Substantia nigra (tissue), 51 donors: ENCODE measurements at places on chromosomes 2 and 18.

DNA sequence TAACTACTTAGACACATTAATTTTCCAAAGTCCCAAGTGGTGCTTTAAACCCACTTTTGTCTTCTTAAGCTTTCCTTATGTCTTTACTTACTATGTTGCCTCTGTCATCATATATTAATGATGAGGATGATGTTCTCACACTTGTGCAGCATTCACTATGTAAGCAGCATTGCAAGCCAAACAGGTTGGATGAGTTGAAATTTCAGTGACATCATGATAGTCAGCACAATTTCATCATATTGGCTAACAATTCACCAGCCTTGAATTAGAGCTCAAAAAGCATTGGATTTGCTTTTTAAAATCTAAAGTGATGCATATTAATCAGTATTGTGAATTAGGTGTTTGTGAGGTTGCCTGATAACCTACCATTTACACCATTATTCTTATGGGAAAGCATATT is 7.7 kb downstream of the APLF start:
- no peak for DNase-seq

- no peak for DNase-seq
Measured at GRCh38 chr2:205361970-205362369, 320.3 kb upstream of the NRP2 start.

- DNase-seq: no peak
Measured at GRCh38 chr2:205403244-205403825, 279.0 kb upstream of the NRP2 start.

DNA sequence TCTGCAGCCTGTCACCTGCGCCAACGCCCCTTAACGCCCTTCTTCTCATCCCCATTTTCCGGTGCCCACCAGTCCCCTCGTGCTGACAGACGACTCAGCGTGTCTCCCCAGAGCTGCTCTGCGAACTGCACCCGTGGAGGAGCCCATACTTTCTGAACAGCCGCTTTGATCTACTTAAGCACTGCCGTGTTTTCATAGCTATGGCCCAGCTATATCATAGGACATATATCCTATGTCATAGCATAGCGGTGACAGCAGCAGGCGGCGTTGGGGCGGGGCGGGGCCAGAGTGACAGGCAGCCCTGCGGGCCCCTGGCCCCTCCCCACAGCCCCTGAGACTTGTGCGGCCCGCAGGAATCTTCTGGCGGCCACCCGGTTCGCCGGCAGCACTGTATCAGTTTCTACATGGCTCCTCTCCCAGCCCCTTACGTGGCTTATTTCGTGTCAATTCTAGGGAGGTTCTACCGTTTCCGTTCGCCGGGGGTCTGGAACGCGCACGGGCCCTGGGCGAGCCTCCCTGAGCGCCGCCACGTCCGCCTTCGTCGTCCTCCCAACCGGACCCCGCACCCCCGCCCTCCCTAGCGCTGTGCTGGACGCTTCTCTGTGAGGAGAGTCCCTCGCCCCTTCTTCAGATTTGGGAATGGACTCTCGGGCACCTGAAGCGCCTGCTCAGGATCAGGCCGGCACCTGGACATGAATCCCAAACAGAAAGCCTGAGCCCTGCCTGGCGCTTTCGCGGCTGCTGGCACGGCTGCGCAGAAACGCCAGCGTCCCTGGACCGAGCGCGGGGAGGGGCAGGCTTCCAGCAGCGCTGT is 35.4 kb downstream of the PTPN18 start:
- peak; percentile 64 for DNase-seq

GRCh38 chr2:188975497-188976102 is 1.4 kb downstream of the COL3A1 start:
- no peak for DNase-seq

- no peak for DNase-seq
Measured at GRCh38 chr2:146764301-146764700, 1080.5 kb upstream of the ACVR2A start.

DNA sequence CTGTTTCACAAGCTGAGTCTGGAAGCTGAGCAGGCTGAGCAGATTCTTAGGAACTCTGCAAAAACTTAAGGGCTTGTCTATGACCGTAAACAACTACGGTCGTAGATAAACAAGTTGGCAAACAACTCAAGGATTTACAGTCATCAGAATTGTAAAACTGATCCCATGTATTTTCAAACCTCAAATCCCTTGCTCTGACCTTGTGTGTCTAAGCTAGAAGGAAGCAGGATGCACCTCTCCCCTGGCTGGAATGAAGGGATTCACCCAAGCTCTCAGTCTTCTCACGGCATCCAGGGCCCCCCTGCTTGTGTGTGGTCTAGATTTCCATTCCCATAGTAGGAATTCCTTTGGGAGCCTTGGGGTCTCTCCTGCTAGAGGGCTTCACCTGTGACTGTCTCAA is 12.4 kb upstream of the IL1RN start:
- no peak for DNase-seq

DNA sequence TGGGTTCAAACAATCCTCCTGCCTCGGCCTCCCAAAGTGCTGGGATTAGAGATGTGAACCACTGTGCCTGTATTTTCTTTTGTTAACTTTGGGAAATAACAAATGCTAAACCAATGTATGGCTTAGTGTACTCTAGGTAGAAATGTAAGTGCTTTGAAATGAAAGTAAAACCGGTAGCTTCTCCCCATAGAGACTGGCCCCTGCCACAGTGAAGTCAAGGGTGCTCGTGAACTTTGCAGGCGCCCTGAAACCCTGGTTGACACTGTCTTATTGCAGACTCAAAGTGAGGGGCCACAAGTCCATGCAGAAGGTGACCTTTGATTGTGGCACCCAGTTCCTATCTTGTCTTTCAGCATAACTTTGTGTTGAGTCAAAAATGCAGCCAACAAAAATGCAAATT is 24.2 kb upstream of the MTCL1 start:
- no peak for DNase-seq

GRCh38 chr2:120389036-120389391 is 43.1 kb downstream of the INHBB start:
- no peak for DNase-seq

DNA sequence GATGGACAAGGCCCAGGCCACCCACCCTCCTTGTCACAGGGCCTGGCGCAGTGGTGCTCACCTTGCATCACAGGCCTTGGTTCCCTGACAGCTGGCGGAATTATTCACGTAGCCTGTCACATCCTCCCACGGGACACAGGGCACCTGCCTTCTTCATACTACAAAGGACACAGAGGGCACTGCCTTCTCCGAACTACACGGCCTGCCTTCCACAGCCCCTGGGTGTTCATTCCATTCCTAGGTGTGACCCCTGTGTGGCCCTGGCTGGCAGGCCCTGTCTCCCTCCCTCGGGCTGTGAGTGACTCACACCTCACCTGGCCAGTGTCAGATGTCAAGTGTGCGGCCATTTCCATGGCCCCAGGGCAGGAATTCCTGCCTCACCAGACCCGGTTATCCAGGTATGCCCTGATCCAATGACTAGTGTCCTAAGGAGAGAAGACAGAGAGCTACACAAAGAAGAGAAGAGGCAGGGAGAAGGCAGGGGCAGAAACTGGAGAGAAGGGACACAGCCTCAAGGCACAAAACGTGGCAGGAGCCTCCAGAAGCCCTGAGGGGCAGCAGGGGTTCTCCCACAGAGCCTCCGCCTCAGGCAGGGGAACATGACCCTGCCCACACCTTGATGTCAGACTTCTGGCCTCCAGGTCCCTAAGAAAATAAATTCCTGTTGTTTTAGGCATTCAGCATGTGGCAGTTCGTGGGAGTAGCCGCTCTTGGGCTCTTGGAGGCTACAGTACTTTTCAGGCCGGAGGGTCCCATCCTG is 43.4 kb downstream of the MBP start:
- DNase-seq: no peak

DNA sequence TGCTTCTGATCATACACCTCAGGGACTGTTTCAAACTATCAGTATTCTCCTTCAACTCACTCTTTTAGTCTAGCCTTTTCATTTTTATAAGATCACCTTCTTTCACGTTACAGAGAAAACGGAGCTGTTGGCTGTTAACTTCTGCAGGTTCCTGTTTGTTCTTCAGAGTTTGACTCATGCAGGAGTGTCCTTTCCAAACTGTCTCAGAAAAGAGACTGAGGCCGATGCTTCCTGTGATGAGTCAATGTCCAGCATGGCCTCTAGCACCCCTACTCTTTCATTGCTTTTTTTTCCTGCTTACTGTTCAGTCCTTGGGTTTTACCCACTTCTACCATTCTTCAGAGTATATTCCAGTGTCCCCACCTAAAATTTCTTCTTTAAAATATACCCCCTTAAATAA is 240.8 kb upstream of the RGPD4 start:
- no peak for DNase-seq

DNA sequence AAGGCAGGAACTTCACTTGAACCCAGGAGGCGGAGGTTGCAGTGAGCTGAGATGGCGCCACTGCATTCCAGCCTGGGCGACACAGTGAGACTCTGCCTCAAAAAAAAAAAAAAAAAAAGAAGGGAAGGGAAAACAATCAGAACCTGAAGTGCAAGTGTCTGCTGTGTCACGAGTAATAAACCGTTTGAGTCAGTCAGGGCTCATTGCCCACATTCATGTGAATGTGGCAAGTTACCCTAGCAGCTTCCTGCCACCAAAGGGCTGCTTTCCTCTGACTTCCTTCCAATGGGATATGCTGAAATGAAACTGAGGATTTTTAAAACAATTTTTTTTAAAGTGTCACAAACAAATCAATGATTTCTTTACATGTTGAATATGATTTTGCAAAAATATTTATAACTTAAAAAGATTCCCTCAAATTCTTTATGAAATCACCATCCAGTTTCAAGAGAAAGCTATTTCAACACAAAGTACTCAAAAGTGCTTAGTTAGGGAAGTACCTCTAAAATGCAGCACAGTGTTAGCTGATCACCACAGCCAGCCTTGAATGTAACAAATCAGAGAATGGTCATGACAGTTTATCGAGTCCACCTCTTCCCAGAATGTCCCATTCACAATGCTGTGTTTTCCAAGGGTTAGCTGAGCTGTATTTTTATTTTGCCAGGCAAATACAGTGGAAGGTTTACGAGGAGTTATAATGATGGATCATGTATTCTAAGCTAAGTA is 36.4 kb downstream of the WDSUB1 start:
- DNase-seq: peak; percentile 10

DNA sequence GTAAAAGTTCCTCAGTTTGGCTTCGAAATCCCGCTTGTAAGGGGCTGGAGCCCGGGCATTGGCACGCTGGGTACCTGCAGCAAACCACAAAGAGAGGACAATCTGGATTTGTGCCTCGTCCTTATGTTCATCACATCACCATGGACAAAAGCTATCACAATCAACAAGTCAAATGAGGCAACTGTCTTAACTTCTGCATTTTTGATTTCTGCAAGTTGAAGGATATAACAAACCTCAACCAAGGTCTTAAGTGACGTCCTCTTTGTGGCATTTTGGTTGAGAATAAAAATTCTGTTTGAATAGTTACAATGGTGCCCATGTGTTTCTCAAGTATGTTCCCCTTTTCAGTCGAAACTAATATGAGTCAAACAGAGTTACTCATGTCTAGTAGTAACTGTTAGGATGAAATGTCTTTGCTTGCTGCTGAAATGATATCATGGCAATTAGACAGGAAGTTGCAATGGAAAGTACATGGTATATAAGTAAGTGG is 70.8 kb upstream of the STK17B start:
- no peak for DNase-seq

DNA sequence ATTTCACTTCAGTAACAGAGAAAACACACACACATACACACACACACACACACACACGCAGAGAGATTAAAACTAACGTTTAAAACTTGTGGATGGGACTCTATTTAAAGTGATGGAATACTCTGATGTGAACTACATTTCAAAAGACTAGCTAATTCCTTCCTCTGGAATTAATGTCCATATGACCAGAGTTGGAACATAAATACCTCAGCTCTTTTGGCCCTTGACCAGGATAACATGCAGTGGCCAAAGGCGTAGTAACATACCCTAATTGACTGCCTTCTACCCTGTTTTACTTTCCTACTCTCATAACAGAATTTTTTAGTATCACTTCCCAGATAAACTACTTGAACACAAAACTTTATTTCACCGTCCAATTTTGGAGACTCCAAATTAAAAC is 671.3 kb upstream of the CHAC2 start:
- no peak for DNase-seq

DNA sequence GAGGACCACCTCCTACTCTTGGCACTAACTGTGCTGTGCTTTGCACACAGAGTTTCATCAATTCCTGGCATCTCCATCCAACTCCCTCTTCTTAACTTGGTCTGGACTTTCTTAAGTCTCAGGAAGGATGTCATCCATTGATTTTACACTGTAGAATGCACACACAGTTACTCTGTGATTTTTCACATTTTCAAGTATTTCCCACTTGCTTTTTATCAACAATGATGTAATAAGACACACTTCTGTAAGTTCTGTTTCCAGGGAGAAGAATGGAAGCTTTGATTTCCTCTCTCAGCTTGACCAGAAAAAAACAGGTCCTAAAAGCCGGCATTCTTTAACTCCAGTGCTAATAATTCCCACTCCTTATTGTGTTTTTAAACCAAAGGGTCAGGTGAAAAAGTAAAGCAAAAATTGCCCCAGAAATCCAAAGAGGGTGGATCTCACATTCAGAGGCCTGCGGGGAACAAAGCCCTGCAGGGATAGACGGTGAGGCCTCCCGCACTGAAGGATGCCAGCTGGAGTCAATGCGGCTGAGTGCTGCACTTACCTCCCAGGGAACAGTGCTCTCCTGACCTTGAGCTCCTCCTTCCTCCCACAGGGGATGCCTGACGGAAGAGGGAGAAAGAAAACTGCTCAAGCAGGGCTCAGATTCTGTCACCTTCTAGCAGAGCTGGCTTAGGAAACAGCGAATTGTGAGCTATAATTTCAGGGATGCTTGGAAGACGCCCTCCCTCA is 83.1 kb downstream of the PDCL3 start:
- DNase-seq: no peak

DNA sequence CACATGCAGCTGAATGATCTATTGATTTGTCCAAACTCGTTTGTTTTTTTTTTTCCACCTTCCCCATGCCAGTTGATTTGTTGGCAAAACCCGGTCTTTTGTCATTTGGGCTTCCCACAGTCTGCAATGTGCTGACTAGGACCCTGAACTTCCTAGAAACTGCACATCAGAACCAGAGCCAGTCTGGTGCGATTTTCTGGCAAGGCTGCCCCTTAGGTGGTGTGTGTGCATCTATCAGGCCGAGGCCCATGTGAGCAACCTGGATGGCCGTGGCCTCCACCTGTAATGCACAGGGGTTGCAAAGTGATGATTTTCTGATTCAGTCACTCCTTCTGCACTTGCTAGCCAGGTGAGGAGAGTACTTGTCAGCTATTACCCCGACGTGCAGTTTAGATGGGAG is 47.8 kb downstream of the NCK2 start:
- no peak for DNase-seq

DNA sequence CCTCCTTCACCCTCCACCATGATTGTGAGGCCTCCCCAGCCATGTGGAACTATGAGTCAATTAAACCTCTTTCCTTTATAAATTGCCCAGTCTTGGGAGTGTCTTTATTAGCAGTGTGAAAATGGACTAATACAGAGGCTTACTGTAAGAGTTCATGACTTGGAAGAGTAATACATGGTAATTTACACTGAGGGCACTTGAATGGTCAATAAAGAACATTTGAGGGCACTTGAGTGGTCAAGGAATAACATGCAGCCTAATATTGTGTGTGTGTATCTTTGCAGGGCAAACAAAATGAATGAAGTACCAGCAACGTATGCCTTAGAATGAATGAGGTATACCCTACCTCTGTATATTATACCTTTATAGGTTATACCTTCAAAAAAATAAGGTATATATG is 190.4 kb upstream of the SOX11 start:
- no peak for DNase-seq

GRCh38 chr2:59744436-59744835 is 809.0 kb downstream of the BCL11A start:
- DNase-seq: no peak

- no peak for DNase-seq
Measured at GRCh38 chr2:231391981-231392380, 3.5 kb upstream of the B3GNT7 start.

- no peak for DNase-seq
Measured at GRCh38 chr2:235054475-235054874, 102.7 kb downstream of the SH3BP4 start.
